Activated CD8-positive, alpha-beta memory T cell treated with anti-CD3 and anti-CD28 coated beads, Interleukin-2, amount 50 U/mL, for 48 hours (primary cell): ENCODE measurements at places on chromosomes 3 and 15.
A peak's percentile ranks its signal among the peaks of the same experiment; 100 is the strongest.

GRCh38 chr3:148916132-148916531, 51.0 kb downstream of the CPA3 start:
- no peak for DNase-seq

DNA sequence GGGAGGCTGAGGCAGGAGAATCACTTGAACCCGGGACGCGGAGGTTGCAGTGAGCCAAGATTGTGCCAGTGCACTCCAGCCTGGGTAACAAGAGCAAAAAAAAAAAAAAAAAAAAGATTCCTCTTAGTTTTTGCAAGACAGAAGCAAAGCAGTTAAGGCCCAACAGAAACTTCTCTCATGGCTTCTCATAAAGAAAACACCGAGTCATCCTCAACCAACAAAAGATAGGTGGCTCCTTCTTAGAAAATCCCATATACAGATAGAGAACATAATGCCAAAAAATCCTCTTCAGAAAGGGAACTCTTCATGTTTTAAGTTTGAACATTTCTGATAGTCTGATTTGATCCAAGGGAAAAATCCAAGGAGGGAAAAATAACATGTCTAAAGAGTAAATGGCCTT, 12.5 kb upstream of the SKIL start:
- no peak for DNase-seq

- DNase-seq, result peak; percentile 56
Measured at GRCh38 chr3:32959371-32959770, 7.9 kb downstream of the CCR4 start.

DNA sequence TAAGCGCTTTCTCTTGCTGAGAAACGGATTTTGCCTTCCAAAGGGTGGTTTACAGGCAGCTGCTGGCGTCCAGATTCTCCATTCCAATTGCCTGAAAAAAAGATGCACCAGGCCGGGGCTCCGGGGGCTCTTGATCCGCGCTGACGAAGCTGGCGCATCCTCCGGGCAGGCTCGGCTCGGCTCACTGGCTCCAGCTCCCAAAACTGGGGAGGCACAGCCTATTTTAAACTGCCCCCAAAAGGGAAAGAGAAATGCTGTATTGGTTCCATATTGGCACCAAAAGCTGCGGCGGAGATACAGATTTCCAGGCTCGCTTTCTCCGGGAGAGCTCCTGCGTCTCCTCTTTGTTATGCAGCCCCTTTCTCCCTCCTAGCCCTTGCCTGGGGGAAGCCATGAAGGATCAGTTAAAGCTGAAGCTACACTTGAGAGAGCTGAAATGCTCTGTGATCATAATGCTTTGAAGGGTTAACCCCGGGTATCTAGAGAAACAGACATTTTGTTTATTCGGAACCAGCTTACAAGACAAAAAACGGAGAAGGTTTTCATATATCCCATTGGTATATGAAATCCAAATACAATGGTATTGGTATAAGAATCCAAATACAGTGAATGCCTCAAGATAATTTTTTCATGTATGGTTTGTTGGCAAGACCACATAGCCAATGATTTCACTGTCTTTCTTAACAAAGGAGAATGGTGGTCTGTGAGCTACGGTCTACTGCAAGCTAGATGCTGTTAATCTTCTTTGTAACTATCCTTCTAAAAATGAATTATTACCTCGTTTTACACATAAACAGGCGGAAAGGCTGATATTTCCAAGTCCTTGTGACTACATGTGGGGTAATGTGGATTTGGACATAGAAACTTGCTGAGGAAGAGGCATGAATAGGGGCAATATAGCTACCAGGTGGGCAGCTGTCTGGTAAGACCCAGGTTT, 693 bp downstream of the CD200 start:
- peak; percentile 62 for DNase-seq

GRCh38 chr3:152403632-152404066, 134.9 kb downstream of the MBNL1 start:
- DNase-seq, result no peak
